ENCODE measurements at places on chromosomes 13 and 19.

- DNase-seq, result no peak
Observed at GRCh38 chr19:1070576-1070930, 3.6 kb downstream of the ARHGAP45 start.

- no peak for DNase-seq
Observed at GRCh38 chr19:34707661-34708060, 26.4 kb upstream of the ZNF181 start.

- DNase-seq, result no peak
Observed at GRCh38 chr13:42001580-42001979, 40.7 kb upstream of the VWA8 start.

- no peak for DNase-seq
Observed at GRCh38 chr13:42047561-42048341, 697 bp upstream of the DGKH start.

DNA sequence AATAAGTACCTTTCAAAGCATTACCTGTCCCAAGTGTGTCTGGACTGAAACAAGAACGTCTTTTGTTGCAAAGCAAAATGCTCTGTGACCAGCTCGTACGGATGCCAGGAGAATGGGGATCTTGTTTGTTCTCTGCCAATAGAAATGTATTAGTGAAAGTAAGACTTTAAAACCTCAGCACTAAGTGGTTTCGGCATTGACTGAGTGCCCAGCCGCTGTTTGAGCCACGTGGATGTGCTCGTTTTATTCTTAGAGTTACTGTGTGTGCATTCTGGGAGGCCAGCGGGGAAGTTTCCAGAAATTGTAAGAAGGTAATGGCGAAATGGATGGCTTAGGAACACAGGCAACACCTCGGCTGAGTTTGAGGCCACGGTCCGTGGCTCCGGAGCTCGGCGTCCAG lies 117.1 kb upstream of the USP29 start:
- no peak for DNase-seq

GRCh38 chr19:53873773-53874605 lies 6.3 kb downstream of the MYADM start:
- no peak for DNase-seq

Measured in esophagus squamous epithelium (tissue), 5 donors.